Body of pancreas (tissue), 4 donors: ENCODE measurements at places on chromosomes 6 and 20.

- no peak for DNase-seq
Observed at GRCh38 chr6:132236744-132237143, 164.5 kb downstream of the MOXD1 start.

GRCh38 chr6:85250586-85251220 lies 199.2 kb upstream of the NT5E start:
- no peak for DNase-seq

DNA sequence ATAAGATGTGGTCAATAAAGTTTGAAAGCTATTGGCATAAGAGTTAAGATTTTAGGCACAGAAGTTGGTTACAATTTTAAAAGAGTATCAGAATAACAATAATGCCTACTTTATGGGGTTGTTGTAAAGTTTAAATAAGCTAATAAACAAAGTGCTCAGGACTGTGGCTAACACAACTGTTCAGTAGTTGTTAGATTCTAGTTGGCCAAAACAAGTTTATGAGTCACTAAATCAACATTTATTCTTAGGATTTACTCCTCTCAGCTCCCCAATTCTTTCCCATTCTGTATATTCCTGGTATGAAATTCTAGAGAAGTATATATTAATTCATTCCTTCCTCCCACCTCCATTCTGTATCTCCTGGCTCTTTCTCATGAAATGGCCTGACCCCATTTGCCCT lies 14.5 kb downstream of the RMND1 start:
- DNase-seq = no peak

GRCh38 chr6:136338486-136338885 lies 48.8 kb upstream of the BCLAF1 start:
- no peak for DNase-seq

- DNase-seq = no peak
Observed at GRCh38 chr20:62551407-62552323, 75.9 kb upstream of the GATA5 start.

GRCh38 chr6:16089232-16090062 lies 39.4 kb upstream of the MYLIP start:
- no peak for DNase-seq

DNA sequence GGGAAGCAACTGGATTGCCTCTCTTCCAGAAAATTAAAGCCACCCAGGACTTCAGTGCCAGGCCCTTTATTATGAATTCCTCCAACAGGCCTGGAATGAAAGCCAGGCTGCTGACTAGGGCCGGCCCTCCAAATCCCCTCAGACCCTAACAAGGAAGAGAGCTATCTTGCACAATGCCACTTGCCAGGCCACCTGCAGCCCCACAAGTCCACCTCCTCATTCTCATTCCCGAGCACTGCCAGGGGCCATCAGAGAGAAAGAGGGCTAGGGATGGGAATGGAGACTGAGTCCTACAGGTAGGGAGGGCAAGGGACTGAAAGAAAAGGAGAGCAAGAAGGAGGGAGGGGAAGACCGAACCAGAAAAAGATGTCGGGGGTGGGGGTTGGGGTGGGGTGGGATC lies 86.5 kb downstream of the MRPL14 start:
- no peak for DNase-seq

DNA sequence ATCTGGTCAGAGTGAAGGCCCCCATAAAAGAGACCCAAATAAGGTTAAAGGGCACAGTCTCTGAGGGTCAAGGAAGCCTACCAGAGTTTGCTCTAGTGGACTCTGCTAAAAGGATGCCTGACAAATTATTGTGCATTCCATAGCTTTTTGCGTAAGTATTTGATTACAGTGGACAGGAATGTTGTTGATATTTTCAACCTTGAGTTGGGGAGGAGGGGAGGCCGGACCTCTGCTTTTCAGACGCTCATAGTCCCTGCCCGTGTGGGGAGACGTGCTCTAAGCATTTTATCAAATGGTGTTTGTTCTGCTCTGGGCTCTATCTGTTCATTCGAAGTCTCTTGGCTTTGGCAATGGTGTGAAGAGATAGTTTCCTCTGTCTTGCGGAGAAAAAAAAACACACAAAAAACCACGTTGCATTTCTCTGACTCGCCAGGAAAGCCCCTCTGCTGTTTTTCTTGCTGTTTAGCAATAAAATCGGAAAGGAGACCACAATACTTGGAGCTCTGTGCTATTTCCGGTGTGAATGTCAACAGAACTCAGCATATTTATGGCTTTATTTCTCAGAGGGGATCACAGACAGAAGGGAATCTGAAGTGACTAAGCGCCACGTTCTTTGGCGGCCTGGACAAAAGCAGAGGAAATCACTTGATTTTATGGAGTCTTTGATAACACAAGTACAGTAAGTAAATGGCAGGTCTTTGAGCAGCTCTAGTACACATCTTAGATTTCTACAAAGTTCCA lies 159.8 kb downstream of the ZFP64 start:
- DNase-seq = no peak

- no peak for DNase-seq
Observed at GRCh38 chr6:156928126-156928525, 150.9 kb downstream of the ARID1B start.

DNA sequence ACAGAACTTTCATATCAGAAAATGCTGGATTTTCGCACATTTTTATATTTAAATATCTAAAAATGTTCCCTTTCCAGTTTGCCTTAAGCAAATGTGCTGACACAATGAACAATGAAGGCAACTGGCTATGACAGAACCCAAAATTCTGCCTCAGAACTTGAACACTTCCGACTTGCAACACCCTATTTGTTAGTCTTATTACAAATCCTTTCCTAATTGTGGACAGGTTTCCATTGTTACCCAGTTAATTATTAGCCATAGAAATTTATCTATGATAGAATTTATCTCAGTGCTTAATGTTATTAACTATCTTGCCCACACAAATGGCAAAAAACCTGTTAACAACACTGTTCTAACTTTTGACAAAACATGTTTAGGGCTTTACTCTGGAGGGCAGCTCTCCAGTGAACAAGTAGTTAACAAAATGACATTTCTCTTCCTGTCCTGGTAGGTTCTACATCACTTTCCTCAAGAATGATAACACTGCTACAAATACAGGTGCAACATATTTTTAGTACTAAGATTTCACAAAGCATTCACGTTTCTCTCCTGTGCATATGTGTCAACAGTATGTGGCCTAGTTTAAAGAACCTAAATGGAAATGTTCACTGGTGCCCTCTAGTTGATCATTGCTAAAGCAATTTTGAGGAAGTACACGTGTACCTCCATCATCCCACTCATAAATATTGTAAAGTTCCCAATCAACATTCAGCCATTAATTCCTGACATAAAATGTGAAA lies 58.4 kb downstream of the HIVEP2 start:
- DNase-seq = no peak

DNA sequence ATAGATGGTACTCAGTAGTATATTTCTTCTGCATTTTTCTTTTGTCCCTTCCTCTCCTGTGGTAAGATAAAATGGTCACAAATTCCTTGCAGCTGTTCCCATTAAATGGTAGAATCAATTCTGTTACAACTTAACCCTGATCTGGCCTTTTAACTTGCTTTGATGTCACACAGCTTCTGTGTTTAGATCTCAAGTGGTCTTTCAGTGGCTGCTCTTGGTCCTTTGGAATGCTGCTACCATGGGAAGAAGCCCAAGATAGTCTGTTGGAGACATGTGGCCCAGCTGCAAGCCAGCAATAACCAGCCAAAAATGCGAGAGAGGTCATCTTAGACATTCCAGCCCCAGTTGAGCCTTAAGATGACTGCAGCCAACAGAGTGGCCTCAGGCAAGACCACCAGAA lies 429.7 kb downstream of the KIF16B start:
- no peak for DNase-seq

GRCh38 chr6:157585274-157586087 lies 204.5 kb downstream of the ZDHHC14 start:
- DNase-seq = no peak

- no peak for DNase-seq
Observed at GRCh38 chr20:52681288-52681687, 290.9 kb upstream of the TSHZ2 start.

- DNase-seq = no peak
Observed at GRCh38 chr20:22810626-22811569, 224.2 kb upstream of the SSTR4 start.

DNA sequence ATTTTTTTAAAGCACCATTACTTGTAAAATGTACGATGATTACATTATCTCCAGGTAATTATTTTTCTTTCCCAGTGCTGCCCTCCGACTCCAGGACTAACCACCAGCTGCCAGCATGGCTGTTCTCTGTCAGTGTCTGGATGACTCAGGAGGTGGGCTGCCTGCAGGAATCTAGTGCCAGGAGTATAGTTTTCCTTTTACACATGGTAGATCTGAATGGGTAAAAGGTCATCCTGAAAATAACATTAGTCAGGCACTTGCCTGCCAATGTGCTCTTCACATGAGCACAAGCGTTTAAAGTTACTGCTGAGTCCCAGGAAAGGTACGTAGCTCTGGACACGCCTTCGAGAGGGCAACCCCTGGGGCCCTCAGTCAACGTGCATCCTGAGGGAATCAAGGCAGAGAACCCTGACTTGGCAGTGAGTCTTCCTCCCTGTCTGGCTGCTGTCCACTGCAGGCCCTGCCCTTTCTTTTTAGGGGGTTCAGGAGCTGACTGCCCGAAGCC lies 2.4 kb downstream of the DYNLT1 start:
- no peak for DNase-seq

DNA sequence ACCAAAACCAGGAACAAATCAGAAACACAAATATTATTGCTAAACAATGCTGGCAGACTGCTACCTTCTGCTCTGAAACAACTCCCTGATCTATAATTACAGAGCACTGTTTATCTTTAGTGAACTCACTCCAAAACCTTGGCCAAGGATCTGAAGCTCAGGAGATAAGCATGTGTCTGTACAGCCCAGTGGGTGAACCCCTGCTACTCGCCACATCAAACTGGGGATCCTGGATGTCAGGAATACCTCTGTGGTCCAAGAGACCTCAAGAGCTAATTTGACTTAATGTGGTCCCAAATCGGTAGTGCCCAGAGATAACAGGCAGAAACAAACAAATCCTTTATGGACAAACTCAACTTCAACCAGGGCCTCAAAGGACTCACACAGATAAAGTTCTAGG lies 381.8 kb downstream of the KIF16B start:
- no peak for DNase-seq

DNA sequence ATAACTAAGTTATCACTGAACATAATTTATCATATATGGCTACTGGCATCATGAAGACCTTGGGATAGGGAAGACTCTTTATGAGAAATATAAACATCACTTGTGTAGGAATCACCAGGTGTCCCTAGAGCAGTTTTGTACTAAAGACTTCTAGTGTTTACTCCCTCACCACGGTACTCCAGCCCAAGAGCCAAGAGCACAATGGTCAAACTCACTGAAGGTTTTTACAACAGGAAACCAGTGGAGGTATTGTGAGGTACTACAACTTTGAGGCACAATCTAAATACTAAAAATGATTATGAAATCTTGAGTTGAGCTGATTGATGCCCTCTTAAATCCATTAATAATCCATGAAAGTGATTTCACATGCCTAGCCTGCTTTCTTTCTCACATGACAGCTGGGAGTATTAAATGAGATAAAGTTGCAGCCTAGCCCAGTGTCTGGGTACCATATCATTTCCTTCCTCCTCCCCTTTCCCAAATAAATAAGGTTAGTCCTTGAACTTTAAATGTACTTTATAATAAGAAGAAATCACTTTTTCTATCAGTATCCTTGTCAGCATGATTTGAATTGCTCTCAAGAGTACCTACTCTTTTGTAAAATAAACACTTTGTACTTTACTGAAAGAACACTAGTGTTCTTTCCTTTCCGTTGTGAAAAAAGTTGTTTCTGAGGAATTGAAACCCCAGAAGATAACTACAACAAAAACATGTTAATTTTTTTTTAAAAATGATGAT lies 26.5 kb downstream of the GLO1 start:
- DNase-seq = no peak

DNA sequence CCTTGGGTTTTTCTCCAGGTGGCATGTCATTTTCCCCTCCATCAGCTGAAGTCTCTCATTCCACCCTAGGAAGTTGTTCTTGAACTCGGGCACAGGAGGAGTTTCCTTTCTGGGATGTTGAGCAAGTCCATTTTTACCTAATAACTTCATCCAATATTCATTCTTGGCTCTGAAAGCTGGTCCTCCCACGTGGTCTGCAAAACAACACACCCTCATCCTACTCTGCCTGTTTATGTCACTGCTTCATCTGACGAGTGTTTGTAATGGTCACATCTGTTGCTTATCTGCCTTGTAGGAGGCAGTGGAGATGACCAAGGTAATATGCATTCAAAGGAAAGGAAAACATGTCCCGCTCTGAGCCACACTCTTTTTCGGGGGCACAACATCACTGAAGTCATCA lies 41.7 kb upstream of the AIG1 start:
- DNase-seq = no peak

- DNase-seq = no peak
Observed at GRCh38 chr6:26445934-26446667, 5.8 kb downstream of the BTN3A3 start.

- DNase-seq = no peak
Observed at GRCh38 chr20:21519136-21519584, 5.3 kb upstream of the NKX2-2 start.

DNA sequence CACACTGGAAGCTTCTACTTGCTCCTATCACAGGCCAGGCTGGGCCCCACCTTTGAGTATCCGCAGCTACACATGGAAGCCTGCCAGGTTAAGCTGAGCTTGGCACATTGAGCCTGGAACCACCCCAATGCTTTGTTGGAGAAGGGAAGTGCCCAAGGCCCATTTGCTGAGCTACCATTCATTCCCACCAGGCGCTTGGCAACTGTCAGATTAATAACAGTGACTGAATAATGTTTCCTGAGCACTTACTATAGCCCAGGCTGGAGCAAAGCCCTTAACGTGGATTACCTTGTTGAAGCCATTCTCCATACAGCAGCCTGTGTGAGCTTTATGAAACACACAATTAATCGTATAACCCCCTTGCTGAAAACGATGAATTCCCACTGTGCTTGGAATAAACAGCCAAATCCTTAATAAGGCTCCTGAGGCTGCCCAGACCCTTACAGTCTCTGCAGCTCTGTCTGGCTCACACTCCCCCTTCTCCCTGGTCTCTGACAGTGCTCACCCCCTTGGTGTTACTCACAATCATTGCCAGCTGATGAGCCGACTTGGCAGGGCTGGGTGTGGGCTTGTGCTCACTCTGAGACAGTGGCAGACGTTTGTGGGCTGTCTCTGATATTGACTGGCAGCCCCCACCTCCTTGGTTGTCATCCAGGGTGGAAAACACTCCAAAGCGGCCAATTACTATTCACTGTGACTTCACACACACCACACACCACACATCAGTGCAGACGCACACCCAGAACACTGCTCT lies 357.1 kb downstream of the MAFB start:
- DNase-seq = peak; percentile 23

DNA sequence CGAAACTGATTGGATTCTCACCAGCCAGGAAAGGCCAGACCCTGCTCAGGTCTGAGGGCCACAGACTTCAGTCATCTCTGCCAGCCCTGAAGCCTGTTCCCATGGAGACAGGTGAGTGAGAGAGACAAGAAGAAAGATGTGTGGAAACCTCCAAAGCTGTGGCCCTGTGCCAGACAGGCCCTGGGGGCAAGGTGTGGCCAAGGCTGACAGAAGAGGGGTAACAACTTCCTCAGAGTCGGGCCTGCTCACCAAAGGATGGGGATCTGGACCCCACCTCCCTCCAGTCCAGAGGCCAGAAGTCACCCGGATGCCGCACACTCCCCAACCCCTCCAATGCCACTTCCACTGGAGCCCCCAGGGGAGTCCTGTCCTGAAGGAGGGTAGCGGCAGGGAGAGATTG lies 73.6 kb downstream of the MDGA1 start:
- DNase-seq = no peak
